Esophagus squamous epithelium (tissue), 5 donors: ENCODE measurements at places on chromosomes 4 and X.

GRCh38 chr4:36385951-36386571 is 104.6 kb downstream of the DTHD1 start:
- H3K4me1 ChIP-seq: no peaks in the 10 kb centered on the region
- H3K36me3 ChIP-seq: no peaks in the 10 kb centered on the region

DNA sequence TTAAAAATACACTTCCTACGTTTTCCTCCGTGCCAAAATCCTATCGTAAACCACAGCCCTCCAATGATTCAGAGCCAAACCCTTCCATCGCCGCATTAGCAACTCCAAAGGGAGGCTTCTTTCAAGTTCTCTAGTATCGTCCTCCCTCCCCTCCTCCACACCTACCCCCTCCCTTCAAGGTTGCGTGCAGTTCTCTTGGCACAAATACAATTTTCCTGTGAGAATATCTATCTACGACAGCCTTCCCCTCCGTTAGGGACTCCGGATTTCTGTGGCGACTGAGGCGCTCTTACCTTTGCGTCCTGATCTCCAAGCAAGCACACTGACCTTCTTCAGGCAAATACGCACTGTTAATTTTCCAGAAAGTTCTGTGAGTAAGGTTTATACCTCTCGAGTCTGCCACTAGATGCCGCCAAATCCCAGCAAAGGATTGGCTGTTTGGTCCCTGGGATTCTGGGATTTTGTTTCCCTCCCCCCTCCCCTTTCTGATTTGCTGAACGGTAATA is 1.2 kb upstream of the MORF4L2 start:
- DNase-seq: no peak
- H3K27ac ChIP-seq: peak overlapping the region; percentile 95
- H3K27me3 ChIP-seq: no peaks in the 10 kb centered on the region
- H3K4me3 ChIP-seq: peak overlapping the region; percentile 40
- no peaks in the 10 kb centered on the region for H3K36me3 ChIP-seq
- H3K4me1 ChIP-seq: no peaks in the 10 kb centered on the region

DNA sequence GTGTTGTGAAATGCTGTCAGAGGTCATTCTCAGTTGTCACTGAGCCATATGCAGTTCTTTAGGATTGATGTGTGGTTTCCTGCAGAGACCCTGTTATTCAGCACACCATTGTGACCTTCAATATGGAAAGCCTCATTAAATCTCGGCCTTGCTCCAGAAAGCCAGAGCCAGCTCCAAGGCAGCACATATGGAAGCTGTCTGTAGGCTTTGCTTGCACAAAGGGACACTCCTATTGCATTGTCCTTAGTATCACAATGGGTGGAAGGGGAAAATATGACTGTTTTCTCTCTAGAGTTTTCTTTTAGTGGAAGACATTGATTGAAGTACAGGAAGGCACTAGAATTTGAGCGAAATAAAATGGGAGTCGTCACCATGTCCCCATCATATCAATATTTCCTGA is 179.0 kb downstream of the CEP135 start:
- H3K27ac ChIP-seq: no peak overlapping the region
- H3K36me3 ChIP-seq: no peaks in the 10 kb centered on the region
- no peak for DNase-seq

DNA sequence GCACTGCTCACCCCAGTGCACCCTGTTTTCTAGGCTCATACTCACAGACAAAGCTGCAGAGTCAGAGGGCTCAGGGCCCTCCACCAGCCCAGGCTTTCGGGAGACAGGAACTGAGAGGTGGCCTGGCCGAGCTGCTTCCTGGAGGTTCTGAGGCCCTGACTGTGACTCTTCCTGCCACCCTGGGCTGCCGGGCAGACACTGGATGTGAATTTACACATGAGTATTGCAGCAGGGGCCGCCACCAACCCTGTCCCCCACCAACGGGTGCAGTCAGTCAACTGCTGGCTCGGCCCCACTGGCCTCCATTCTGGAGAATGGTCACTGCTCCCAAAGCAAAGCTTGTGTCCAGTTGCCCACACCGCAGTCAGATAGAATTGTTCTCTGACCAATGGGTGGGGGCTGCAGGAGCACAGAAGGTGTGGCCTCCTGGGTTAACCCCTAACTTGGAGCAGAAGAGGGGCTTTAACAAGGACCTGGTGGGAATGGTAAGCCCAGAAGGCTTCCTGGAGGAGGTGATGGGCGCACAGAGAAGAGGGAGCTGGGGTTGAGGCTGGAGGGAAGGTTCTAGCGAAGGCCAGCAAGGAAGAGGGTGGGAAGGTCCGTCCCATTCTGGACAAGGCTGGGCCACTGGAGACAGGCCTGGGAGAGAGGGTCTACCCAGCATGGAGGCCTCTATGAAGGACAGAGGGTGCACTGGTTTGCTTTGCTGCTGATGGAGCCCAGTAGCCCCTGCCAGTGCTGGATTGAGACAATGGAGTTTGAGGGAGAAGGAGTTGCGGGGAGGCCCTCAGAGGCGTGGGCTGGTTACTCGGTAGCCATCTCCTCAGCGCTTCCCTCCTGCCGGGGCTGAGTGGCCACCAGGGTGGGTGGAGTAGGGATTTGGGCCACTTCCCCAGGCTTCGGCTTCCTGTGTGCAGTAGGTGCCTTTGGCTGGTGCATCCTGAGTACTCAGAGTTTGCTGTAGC is 135.3 kb downstream of the CPZ start:
- no peaks in the 10 kb centered on the region for H3K4me1 ChIP-seq
- no peak overlapping the region for H3K4me3 ChIP-seq
- H3K27ac ChIP-seq: no peak overlapping the region
- no peak for DNase-seq

GRCh38 chr4:136769717-136770116 is 762.6 kb downstream of the PCDH18 start:
- H3K4me1 ChIP-seq: no peaks in the 10 kb centered on the region
- H3K27ac ChIP-seq: no peak overlapping the region
- no peaks in the 10 kb centered on the region for H3K36me3 ChIP-seq
- no peak for DNase-seq

DNA sequence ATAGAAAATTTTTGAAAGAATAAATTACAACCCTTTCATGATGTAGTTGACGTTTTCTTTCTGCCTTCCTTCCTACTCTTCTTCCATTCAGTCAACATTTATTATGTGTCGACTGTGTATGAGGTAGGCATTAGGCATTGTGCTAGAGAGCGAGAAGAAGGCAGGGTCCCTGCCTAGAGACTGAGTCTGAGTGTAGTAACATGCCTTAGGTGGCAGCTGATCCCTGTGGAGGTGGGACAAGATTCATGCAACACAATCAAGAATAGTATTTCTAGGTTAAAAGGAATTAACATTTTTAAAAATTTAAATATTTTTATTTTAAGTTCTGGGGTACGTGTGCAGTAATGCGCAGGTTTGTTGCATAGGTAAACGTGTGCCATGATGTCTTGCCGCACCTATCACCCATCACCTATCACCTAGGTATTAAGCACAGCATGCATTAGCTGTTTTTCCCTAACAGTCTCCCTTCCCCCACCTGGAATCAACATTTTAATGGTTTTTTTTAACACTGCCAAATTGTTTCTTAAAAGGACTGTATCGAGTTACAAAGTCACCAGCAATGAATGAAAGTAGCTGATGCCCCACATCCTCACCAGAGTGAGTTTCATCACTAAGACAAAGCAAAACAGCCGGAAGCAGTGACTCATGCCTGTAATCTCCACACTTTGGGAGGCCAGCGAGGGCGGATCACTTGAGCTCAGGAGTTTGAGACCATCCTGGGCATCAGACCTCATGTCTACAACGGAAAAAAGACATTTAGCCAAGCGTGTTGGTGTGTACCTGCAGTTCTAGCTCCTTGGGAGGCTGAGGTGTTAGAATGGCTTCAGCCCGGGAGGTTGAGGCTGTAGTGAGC is 84.0 kb downstream of the WWC2 start:
- no peak overlapping the region for H3K4me3 ChIP-seq
- H3K4me1 ChIP-seq: no peaks in the 10 kb centered on the region
- no peaks in the 10 kb centered on the region for H3K36me3 ChIP-seq
- H3K27ac ChIP-seq: no peak overlapping the region
- H3K27me3 ChIP-seq: no peaks in the 10 kb centered on the region

DNA sequence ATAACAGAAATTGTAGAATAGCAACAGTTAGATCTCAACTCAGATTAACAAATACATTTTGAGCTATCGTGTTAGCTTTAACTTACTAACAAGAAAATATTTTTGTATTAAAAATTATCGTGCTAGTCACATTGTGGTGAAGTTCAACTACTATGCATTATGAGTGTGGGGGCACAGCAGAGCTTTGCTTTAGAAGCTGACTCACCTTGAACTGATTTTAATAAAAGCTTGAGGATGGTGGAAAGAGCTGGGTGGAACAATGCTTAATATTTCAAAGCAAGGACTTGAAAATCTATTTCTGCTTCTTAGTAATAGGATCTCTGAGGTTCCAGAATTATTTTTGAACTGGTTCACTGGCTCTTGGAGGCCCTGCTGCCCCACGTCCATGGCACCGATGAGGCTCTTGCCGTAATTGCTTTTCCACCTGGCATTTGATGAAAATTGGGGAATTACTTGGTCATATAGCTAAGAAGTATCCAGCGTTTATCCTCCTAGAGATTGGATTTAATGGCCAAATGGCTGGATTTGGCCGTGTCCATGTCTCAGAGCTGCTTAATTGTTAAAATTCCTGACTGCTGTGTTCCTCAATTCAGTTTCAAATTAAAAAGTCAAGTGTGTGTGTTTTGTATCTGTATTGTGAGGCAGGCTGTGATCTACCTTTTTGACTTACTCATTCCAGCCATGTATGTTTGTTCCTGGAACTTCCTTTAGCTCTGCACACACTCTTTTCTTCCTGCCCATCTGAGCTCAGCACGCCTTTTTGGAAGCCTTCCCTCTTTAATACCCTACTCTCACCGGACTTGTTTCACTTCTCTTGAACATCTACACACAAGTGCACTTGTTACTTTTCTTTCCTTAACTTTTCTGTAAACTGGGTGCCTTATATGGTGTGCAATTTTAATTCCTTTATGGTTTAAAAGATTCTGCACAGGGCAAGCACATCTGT is 66.6 kb upstream of the LIMCH1 start:
- no peaks in the 10 kb centered on the region for H3K27me3 ChIP-seq
- no peak overlapping the region for H3K4me3 ChIP-seq
- H3K4me1 ChIP-seq: peaks cover 56% of the 10 kb centered on the region
- H3K36me3 ChIP-seq: no peaks in the 10 kb centered on the region

DNA sequence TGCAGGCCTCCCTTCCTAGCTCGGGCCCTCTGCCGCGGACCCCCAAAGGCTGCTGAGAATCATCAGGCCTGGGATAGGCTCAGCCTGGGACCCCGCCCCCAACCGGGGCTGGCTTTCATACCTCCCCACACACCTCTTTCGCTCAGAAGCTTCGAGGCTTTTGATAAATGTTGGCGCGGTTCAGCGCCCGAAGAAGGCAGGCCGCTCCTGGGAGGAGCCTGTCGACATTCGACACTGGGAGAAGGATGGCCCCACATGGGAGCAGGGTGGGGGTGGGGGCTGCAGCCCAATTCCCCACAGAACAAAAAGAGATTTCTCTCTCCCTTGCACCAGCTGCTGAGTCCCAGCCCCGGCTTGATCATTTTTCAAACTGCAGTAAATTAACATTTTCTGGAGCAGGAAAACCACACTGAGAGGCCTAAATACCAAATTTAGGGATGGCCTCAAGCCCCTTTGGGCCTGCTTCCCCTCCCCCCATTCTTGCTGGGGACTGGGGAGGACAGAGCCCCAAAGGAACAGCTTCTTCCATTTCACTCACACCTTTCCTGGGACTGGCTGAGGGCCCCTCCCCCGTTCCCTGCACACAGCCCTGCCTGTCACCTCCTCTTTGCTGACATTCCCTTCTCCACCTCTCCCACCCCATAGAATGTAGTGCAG is 112.9 kb upstream of the PJA1 start:
- no peaks in the 10 kb centered on the region for H3K4me1 ChIP-seq
- DNase-seq: no peak
- no peaks in the 10 kb centered on the region for H3K27me3 ChIP-seq
- H3K4me3 ChIP-seq: no peak overlapping the region
- no peak overlapping the region for H3K27ac ChIP-seq
- H3K36me3 ChIP-seq: no peaks in the 10 kb centered on the region

DNA sequence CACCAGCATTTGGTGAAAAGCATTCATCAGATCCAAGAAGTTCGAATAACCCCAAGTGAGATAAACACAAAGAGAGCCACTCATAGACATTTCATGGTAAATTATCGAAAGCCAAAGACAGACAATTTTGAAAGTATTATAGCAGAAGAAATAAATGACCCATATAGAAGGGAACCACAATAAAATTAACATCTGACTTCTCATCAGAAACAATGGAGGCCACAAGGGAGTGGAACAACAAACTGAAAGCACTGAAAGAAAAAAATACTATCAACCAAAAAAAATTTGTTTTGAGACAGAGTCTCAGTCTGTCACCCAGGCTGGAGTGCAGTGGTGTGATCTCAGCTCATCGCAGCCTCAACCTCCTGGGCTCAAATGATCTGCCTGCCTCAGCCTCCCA is 12.3 kb downstream of the DUSP9 start:
- no peak overlapping the region for H3K4me3 ChIP-seq
- H3K27me3 ChIP-seq: no peaks in the 10 kb centered on the region
- H3K27ac ChIP-seq: no peak overlapping the region
- H3K4me1 ChIP-seq: no peaks in the 10 kb centered on the region
- no peak for DNase-seq

DNA sequence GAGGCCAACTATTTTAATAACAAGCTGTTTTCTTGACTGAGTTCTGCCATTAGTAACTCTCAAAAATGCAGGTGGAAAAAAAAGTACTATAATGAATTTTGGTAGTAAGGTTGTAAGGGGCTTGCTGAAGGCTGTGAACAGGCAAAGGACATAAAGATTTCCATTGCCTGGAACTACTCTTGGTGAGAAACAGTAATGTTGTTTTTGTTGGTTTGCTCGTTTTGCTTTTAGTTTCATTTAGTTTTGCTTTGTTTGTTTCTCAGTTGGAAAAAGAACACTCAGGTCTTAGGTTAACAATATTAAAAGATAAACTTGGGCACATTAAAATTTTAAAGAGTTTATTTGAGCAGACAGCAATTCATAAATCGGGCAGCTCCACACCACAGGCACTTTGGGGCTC is 824.5 kb upstream of the HTR2C start:
- DNase-seq: no peak
- H3K4me1 ChIP-seq: no peaks in the 10 kb centered on the region
- no peak overlapping the region for H3K27ac ChIP-seq
- H3K36me3 ChIP-seq: no peaks in the 10 kb centered on the region
- H3K27me3 ChIP-seq: no peaks in the 10 kb centered on the region
- no peak overlapping the region for H3K4me3 ChIP-seq

- DNase-seq: no peak
- peaks cover 5% of the 10 kb centered on the region for H3K36me3 ChIP-seq
- no peaks in the 10 kb centered on the region for H3K4me1 ChIP-seq
- no peak overlapping the region for H3K4me3 ChIP-seq
- no peak overlapping the region for H3K27ac ChIP-seq
- no peaks in the 10 kb centered on the region for H3K27me3 ChIP-seq
Measured at GRCh38 chrX:18956303-18957032, 27.4 kb downstream of the PHKA2 start.

- DNase-seq: no peak
- no peak overlapping the region for H3K4me3 ChIP-seq
- no peaks in the 10 kb centered on the region for H3K27me3 ChIP-seq
- no peak overlapping the region for H3K27ac ChIP-seq
- peaks cover 4% of the 10 kb centered on the region for H3K4me1 ChIP-seq
Measured at GRCh38 chrX:72048510-72049455, 82.9 kb downstream of the RTL5 start.
